Esophagus mucosa (tissue), 1 donor: ENCODE measurements at places on chromosomes 4 and X.

DNA sequence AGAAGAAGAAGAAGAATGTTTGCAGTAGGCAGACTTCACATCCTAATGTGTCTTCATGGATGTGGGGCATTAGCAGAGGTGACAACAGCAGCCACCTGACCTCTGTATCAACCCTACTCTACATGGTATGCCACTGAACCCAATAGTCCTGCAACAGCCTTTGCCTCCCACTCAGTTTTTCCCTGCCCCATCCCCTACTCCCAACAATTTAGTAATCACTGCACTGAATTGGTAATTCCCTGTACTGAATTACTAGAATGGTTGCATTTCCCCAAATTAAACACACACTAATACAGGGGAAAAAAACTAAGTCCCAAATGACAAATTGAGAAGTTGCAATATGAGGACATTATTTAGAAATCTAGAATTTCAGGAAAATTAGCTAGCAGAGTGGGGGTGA lies 31.4 kb upstream of the FAM241A start:
- ATAC-seq = no peak

- ATAC-seq = no peak
Measured at GRCh38 chrX:144849141-144849540, 398.2 kb upstream of the SPANXN1 start.

DNA sequence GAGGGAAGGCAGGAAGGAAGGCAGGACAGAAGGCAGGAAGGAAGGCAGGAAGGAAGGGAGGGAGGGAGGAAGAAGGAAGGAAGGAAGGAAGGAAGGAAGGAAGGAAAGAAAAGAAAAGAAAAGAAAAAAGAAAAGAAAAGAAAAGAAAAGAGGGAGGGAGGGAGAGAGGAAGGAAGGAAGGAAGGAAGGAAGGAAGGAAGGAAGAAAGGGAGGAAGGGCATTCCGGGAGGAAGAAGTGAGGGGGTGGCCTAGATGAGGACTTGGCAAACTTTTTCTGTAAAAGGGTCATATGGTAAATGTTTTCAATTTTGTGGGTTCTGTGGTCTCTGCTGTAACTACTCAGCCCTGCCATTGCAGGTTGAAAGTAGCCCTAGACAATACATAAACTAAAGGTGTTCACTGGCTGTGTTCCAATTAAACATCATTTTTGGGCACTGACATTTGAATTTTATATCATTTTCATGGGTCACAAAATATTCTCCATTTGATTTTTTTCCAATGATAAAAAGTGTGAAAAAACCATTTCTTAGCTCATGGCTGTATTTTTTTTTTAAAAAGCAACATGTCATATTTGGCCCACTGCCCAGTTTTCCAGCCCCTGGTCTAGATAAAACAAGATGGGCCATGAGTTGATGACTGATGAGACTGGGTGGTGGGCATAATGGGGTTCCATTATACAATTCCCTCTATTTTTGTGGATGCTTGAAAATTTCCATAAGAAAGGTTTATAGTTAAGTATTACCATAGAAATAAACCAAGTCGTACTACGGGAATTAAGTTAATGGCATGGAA lies 3.1 kb downstream of the ZNF630 start:
- ATAC-seq = no peak

- ATAC-seq = no peak
Measured at GRCh38 chrX:148905400-148905799, 405.0 kb downstream of the AFF2 start.

DNA sequence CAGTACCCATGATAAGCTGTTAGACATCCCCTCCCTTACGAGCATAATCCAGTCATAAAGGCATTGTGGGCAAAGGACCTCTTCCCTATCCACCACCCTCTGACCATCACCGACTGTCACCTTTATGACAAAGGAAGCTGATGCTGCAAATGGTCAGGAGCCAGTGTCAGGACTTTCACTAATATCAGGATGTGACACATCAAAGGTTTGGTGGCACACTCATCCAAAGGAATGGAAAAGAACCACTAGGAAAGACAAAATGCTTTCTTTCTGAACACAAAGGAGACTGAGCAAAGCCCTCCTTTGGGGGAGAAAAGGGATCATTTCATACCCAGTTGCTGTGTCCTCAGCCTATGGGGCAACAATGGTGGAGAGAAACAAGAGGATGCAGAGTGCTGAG lies 66.9 kb upstream of the PROM1 start:
- ATAC-seq = no peak
